DND-41 (cell line): ENCODE measurements at places on chromosomes 16 and 17.

- no peak for DNase-seq
Observed at GRCh38 chr16:74321356-74321755, 24.7 kb downstream of the PSMD7 start.

- DNase-seq: no peak
Observed at GRCh38 chr17:560432-560873, 154.2 kb downstream of the VPS53 start.

GRCh38 chr17:82003411-82004381 lies 19.0 kb downstream of the CENPX start:
- DNase-seq: no peak

DNA sequence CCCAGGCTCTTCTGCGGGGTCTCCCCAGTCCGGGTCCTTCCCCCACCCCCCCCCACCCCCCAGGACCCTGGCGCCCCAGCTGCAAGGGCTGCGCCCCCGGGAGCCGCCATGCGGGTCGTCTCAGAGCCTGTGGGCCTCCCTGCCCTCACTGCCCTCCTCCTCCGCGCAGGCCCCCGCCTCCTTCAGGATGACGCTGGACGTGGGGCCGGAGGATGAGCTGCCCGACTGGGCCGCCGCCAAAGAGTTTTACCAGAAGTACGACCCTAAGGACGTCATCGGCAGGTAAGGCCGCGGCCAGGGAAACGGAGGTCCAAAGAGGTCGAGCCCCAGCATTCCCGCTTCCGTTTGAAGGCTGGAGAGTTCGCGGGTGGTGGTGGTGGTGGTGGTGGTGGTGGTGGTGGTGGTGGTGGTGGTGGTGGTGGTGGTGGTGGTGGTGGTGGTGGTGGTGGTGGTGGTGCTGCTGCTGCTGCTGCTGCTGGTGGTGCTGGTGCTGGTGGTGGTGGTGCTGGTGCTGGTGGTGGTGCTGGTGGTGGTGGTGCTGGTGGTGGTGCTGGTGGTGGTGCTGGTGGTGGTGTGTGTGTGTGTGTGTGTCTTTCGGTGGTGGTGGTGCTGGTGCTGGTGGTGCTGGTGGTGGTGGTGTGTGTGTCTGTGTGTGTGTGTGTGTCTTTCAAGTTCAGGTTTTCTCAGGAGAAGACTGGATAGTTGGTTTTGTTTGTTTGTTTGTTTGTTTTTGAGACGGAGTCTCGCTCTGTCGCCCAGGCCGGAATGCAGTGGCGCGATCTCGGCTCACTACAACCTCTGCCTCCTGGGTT lies 615 bp downstream of the PHKG2 start:
- no peak for DNase-seq

- DNase-seq: no peak
Observed at GRCh38 chr17:53627511-53627910, 195.2 kb upstream of the KIF2B start.

GRCh38 chr16:51971184-51971583 lies 575.8 kb downstream of the TOX3 start:
- no peak for DNase-seq

DNA sequence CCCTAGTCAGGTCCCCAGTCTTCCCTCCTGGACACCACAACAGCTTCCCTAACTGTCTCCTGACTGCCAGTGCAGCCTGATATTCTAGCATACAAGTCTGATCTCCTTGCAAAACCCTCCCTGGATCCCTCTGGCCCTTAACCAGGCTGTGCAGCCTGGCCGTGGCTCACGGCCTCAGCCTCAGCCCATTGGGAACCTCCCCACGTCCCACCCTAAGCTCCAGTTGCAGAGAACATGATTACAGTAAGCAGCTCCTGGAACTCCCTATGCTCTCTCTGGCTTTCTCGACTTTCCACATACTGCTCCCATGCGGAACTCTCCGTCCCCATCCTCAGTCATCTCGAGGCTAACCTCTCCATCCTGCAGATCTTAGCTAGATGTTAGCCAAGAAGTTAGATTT lies 13.0 kb downstream of the ALOX12B start:
- DNase-seq: no peak

DNA sequence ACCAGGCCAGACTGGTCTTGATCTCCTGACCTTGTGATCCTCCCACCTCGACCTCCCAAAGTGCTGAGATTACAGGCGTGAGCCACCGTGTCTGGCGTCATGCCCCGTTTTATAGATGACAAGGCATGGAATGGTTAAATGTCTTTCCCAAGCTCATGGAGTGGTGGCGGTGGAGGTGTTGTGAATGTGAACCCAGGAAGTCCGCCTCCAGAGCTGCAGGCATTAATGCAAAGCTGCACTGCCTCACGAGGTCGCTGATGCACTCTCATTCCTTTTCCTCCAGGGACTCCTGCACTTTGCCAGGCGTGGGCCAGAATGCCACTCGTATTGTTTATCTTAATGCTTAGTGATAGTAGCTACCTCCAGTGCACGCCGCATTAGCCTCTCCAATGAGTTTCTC lies 149.6 kb downstream of the WWOX start:
- DNase-seq: no peak

GRCh38 chr17:81404558-81405165 lies 9.4 kb downstream of the BAHCC1 start:
- no peak for DNase-seq
